ENCODE measurements at places on chromosomes 16 and 17.

- no peak for DNase-seq
Measured at GRCh38 chr17:66474258-66474657, 171.8 kb downstream of the PRKCA start.

GRCh38 chr17:40610359-40610758 is 37.3 kb downstream of the SMARCE1 start:
- no peak for DNase-seq

DNA sequence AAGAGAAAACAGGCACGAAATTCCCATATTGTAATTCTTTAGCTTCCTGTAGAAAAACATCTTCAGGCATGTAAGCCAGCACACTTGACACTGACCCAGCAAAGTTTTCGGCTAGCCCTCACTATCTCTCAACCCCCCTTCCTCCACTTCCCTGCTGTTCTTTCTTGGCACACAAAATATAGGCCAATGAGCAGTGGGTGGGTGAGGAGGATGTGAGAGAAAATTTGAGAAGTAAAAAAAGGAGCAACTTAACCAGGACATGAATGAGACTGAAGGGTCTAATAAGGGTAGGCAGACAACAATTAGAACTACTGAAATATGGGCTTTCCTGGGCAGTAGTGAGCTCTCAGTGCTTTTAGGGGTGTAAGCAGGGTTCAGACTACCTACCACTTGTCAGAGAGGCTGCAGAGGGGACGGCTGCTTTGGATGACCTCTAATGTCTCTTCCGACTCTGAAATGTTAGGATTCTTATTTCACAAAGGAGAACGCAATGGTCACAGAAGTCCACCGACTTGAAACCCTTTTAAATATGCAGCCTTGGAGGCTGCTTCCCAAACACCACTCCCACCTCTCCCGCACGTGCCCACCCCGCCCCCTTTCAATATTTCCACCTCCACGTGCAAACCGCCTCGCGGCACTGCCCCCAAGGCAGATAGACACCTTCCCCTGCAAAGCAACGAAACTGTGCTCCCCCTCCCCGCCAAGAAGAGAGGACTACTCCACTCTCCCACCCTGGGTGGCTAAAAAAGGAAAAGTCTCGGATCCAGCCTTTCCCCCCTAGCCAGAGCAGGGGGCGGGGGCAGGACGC is 889 bp downstream of the MBTD1 start:
- no peak for DNase-seq

- no peak for DNase-seq
Measured at GRCh38 chr17:50884439-50885311, 18.5 kb upstream of the TOB1 start.

GRCh38 chr17:61323003-61323908 is 76.4 kb upstream of the TBX2 start:
- no peak for DNase-seq
